ENCODE measurements at places on chromosomes 2 and 18.

GRCh38 chr2:51969347-51969746 is 937.4 kb upstream of the NRXN1 start:
- no peak for DNase-seq

DNA sequence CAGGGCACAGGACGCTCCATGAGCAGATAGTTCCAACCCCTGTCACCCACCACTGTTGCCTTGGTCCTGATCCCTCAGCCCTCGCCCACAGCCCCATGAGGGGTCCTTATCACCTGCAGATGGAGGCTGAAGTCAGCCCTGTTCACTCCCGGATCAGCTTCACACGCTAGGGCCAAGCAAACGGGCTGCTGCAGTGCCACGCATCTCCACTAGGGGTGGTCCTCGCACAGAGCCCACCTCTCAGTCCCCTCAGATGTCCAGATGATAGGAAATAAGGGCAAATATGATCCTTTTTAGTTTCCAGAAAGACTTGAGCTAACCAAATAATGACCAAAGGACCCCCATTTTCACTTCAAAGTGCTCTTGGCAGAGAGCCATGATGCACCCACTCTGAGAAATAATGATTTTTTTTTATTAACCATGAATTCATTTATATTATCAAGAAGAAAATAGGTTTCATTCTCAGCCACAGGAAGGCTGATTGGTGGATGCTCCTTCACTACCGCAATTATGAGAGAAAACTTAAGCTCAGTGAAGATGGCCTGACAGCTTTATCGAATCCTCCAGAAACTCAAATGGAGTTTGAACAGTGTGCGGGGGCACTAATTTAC is 71.9 kb upstream of the KLHL29 start:
- peak; percentile 91 for DNase-seq

DNA sequence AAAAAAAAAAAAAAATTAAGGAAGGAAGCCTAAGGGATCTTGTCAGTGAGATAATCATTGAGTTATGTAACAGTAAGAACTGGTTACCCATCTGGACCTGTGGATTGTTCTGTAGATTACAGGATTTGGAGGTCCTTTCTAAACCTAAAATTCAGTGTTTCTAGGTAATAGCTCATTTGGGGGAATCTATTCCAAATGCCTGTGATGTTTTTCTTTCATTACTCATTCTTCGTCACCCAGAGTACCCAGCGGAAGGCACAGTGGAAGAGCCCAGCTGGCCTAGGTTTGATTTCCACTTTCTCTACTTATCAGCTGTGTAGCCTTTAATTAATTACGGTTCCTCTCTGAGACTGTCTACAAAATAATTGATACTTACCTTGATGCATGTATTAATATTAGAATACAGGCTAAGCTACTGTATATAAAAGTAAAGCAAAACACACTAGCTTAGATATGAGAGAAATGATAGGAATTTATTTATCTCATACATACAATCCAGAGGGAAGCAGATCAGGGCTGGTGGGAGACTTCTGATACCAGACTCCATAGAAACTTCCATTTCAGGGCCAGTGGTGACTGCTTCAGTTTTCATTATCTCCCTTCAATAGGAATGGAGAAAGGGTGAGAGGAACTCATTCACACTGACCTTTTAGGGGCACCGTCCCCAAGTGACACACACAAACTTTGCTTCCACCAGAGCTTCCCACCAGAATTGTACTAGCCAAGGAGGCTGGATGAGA is 115.8 kb upstream of the NOSTRIN start:
- no peak for DNase-seq

DNA sequence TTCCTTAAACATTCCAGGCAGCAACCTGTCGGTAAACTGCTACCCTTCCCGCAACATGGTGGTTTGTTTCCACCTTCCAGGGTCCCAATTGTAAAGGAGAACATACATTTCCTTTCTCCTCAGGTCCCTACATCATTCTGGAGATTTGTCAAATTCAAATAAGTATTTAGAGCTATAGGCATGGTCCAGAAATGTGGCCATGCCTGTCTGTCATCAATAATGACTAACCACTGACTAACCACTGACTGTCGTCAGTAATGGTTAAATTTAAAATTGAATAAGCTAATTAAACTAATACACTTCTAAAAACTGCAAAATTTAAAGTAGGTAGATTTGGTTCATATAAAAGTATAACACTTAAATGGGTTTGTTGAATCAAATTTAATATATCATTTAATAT is 984.0 kb upstream of the SLC39A10 start:
- no peak for DNase-seq

GRCh38 chr2:7825591-7826312 is 856.1 kb upstream of the ID2 start:
- no peak for DNase-seq

GRCh38 chr18:74438091-74438490 is 19.0 kb downstream of the DIPK1C start:
- DNase-seq = no peak

- no peak for DNase-seq
Observed at GRCh38 chr2:201696151-201696659, 2.2 kb downstream of the MPP4 start.

DNA sequence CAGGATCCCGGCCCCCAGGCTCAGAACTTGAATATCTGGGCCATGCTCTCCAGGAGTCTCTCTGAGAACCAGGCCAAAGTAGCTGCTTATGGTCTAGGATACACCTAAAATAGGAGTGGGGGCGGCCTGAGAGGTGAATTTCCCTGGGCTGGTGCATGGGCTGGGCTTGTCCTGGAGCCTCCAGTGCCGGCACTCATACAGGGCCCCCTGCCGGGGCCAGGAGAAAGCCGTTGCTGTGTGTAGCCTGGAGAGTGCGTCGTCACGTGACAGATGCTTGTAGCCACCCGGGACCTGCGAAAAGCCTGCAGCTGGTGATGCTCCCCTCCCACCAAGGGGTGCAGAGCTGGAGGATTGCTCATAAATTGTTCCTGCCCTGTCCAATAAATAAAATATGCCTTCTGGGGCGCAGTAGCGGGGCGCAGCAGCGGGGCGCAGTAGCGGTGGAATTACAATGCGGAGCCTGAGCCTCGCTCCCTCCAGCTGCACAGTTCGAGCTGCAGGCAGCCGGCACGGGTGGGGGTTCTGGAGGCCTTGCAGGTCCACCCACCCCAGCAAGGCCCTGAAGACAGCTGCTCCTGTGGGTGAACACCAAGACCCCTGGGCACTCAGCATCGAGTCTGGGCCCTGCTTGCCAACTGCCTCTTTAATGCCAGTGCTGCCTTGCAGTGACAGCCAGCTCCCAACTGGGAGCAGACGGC is 289.9 kb downstream of the NDUFA10 start:
- DNase-seq = no peak

DNA sequence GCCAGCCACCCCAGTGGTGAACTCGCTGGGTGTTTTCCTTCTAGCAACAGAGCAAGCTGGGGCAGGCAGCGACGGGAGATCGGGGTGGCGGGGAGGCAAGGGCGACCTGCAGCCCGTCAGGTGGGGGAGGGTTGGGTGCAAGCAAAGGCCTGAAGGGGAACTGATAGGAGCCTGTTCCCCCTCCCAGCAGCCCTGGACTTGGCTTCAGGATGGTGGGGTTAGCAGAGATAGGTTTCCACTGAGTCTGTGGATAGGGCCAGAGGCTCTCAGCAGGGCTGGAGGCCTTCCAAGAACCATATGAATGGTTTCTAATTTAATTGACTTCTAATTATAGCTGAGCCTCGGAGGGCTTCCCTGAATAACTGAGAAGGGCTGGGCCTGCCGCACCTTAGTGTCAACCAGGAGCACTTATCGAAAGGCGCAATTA is 55.3 kb downstream of the EDAR start:
- DNase-seq = no peak

- DNase-seq = no peak
Observed at GRCh38 chr18:378079-378478, 110.2 kb upstream of the THOC1 start.

DNA sequence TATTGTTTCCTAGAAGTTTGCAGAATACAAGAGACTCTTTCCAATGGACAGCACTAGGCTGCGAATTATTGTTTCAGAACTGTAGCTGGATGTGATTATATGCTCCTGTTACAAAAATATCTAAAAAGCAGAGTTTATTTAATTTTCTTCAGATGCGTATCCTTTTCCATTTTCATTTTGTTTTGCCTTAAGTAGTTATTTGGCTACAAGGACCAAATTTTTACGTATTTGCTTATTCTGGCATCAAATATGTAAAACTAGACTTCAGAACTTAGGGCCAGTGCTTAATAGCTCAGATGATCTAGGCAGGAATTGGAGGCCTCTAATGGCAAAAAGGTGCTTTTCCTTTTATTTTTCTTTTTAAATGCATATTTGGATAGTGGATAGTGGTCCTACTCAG is 18.7 kb downstream of the MEP1B start:
- no peak for DNase-seq

- DNase-seq = no peak
Observed at GRCh38 chr2:227404585-227405271, 17.0 kb upstream of the SCYGR1 start.

DNA sequence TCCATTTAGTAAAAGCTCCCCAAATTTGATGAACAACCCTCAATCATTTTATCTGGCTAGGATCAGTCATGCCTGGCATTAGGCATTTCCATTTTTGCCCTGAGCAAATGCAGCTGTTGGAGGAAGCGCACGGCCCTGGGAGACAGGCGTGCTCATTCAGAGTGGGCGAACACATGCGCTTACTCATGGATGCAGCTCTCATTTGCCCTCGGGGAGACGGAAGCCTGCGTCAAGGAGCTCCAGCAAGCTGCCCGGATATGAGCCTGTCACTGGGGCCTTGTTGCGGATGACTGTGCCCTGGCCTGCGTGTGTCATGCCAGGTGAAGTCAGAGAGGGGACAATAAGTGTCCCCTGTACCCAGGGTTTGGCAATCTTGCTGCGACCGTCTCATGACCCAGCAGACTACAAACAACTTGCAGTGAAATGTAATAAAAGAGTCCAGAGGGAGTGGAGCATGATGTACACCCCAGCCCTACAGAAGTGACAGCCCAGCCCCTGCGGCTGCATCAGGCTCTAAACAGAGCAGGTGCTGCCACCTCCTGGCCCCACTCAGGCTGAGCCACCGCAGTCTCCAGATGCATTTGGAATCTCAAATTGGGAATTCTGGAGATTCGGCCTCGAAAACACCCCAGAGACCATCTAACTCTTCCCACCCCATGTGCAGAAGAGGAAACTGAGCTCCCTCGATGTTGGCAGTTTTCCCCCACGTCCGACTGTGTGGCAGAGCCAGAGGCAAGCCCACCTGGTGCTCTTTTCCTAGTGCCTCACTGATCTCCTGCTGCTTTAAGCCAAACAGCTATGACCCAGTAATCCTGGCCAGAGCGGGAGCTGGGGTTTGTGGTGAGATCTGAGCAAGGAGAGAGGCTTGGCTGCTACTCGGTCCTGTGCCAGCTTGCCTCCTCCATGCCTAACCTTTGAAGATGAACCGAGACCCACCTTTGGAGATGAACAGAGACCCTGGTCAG is 105.0 kb upstream of the ALK start:
- peak; percentile 74 for DNase-seq

DNA sequence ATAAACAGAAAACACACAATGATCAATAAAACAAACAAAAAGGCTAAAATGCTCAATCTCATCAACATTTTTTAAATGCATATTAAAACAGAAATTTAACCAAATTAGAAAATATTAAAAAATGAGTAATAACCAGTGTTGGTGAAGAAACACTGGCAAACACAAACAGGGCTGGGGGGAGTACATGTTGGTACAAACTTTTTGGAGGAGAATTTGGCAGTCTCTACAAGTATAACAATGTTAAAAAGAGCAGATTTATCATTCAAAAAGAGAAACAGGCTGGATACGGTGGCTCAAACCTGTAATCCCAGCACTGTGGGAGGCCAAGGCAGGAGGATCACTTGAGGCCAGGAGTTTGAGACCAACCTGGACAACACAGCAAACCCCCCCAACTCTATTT is 13.9 kb downstream of the MOB1A start:
- DNase-seq = no peak

DNA sequence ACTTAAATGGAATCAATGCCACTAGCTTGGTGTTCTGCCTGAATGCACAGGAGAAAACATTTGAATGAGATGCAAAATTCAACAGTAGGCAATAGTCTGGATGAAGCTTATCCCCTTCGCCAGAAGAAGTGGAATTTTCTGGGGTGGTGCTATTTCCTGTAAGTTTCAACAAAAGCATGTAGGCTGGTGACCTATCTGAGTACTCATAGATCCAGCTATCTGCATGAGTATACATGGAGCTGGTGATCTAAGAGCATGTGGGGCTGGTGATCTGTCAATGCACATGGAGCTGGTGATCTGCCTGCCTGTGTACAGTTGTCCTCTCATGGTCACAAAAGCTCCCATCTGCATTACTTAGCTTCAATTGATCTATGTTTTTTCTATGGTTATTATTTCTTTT is 71.2 kb downstream of the SLC9A4 start:
- no peak for DNase-seq

- no peak for DNase-seq
Observed at GRCh38 chr2:9638532-9638931, 7.7 kb upstream of the YWHAQ start.

GRCh38 chr18:27520401-27520800 is 335.3 kb upstream of the CHST9 start:
- DNase-seq = no peak

DNA sequence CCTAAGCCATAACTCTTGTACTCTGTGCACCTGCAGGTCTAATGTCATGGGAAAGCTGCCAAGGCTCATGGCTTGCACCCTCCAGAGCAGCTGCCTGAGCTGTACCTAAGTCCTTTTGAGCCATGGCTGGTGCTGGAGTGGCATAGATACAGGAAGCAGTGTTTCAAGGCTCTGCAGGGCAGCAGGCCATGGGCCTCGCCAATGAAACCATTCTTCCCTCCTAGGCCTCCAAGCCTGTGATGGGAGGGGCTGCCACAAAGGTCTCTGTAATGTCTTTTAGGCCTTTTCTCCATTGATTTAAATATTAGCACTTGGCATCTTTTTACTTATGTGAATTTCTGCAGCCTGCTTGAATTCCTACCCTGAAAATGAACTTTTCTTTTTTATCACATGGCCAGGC is 108.5 kb downstream of the PTH2R start:
- no peak for DNase-seq

DNA sequence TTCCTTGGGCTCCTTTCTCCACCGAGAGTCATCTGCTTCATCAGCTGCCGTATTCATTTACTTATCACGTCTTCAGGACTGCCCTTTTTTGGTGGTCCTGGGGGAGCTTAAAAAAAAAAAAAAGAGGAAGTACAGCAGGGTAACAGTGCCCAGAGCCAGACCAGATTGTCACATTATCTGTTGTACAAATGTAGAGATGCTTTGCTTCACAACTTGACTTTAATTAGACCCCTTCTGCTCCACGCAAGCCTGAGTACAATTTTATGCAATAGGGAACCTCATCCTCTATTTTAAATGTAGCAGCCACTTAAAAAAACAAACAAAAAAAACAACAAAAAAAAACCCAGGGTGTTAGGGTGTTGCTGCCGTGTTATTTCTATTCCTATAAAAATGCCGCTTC is 128.3 kb downstream of the PRPF40A start:
- DNase-seq = no peak

GRCh38 chr2:209526561-209526960 is 102.7 kb downstream of the MAP2 start:
- no peak for DNase-seq

- no peak for DNase-seq
Observed at GRCh38 chr2:127187081-127187775, 32.9 kb downstream of the CYP27C1 start.

- DNase-seq = no peak
Observed at GRCh38 chr2:48874282-48874681, 118.8 kb upstream of the LHCGR start.
